ENCODE measurements at places on chromosomes 3 and 15. TPM values are rescaled to one million over a fixed set of nuclear protein-coding genes. Genes with fewer than 3 reads are reported as not detected.

Gene SPRED1
- total RNA-seq = 26.8 TPM

Gene CLRN1
- not detected for total RNA-seq

Gene C3orf80
- total RNA-seq = not detected

Gene SQOR
- total RNA-seq = 10.9 TPM

Gene TRPM1
- total RNA-seq = not detected

Gene LARP6
- 135 TPM for total RNA-seq

Gene FBXL2
- total RNA-seq = 22.2 TPM

Gene OR5K2
- not detected for total RNA-seq

Gene ATP13A4
- total RNA-seq = not detected

Gene SLC12A1
- not detected for total RNA-seq

Gene HDC
- not detected for total RNA-seq

Gene KCNAB1
- 3.0 TPM for total RNA-seq

Gene A4GNT
- total RNA-seq = not detected

Gene TM4SF18
- not detected for total RNA-seq

Gene DLL4
- not detected for total RNA-seq

Gene SLC28A2
- total RNA-seq = not detected

Gene TLR9
- total RNA-seq = not detected

Gene XCR1
- not detected for total RNA-seq

Gene SLC9A9
- 2.5 TPM for total RNA-seq

Gene COL7A1
- total RNA-seq = 36.6 TPM

Gene GHSR
- total RNA-seq = not detected

Gene TMEM212
- not detected for total RNA-seq

Gene TMEM45A
- total RNA-seq = 72.3 TPM

Gene EFCC1
- total RNA-seq = 0.13 TPM

Gene ASB14
- total RNA-seq = not detected

Gene ZPLD1
- not detected for total RNA-seq

Gene IL5RA
- not detected for total RNA-seq

Gene SSR3
- total RNA-seq = 395 TPM

Gene SETD2
- total RNA-seq = 34.6 TPM

Gene IL17RC
- 21.3 TPM for total RNA-seq

Gene ALDH1A2
- 0.54 TPM for total RNA-seq

Gene SLC2A2
- total RNA-seq = not detected

Gene HDAC11
- total RNA-seq = 16.5 TPM

Gene FEM1B
- total RNA-seq = 49.1 TPM

Gene CD86
- total RNA-seq = not detected

Gene NKIRAS1
- total RNA-seq = 15.5 TPM

Gene SNX33
- 21.6 TPM for total RNA-seq

Gene CCR3
- not detected for total RNA-seq

Gene ROPN1
- not detected for total RNA-seq

All from chondrocyte (in vitro differentiated cells).